GM13976 (cell line): ENCODE measurements at places on chromosomes 11 and 22.
A peak's percentile ranks its signal among the peaks of the same experiment; 100 is the strongest.

DNA sequence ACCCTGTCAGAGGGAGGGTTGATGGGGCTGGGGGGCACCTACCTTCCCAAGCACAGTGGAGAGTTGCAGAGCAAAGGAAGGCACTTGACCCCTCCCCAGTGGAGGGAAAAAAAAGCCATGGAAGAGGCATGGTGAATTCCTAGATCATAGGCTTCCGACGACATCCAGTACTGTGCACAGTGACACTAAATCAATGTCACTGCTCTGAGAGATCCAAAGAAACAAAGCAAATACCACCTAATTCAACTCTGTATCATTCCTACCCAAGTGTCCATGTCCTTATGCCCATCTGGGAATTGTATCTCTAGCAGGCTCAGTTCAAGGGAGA is 344.2 kb upstream of the NCAM1 start:
- no peak for DNase-seq

- no peak for DNase-seq
Observed at GRCh38 chr11:68352591-68352990, 40.2 kb downstream of the LRP5 start.

- DNase-seq: peak; percentile 56
Observed at GRCh38 chr11:68214173-68215086, 1.3 kb upstream of the KMT5B start.

DNA sequence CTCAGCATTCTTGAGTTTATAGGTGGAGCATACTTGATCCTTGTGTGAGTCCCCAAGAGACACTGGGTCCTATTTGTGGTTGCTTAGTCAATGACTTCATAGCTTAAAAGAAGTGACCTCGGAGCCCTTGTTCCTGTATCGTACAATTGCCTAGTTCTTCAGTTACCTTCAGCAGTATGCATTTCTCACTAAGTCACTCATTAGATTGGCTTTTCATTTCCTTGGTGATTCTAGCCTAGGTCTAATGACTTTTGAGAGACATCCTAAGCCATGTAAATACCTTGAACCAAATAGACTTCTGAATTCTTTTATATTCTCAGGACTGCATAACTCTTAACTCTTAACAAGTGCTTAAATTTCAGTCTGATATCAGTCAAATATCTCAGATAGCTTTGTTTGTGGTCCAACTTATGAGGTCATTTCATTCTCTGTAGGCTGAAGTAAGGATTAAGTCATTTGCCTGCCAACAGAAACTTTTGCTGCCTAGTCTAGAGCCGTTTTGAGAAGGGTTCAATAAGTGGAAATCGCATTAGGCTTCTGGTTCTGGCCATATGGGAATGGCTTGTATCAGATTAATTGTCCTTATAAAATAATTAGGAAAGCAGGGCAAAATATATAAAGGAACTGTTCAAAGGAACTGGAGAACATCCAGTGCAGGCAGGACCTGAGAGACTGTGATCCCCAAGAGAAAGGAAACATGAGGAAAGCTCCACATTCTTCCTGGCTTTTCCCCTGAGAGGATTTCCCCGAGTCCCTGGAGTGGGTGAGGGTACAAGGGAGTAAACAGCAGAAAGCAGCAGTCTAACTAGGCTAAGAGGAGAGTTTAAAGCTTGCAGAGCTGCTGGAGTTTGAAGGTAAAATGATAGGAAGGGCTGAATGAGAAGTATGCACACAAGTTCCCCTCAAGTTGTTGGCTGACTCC is 39.9 kb downstream of the TRAF6 start:
- DNase-seq: no peak

- no peak for DNase-seq
Observed at GRCh38 chr11:93236741-93237675, 39.2 kb upstream of the SLC36A4 start.

DNA sequence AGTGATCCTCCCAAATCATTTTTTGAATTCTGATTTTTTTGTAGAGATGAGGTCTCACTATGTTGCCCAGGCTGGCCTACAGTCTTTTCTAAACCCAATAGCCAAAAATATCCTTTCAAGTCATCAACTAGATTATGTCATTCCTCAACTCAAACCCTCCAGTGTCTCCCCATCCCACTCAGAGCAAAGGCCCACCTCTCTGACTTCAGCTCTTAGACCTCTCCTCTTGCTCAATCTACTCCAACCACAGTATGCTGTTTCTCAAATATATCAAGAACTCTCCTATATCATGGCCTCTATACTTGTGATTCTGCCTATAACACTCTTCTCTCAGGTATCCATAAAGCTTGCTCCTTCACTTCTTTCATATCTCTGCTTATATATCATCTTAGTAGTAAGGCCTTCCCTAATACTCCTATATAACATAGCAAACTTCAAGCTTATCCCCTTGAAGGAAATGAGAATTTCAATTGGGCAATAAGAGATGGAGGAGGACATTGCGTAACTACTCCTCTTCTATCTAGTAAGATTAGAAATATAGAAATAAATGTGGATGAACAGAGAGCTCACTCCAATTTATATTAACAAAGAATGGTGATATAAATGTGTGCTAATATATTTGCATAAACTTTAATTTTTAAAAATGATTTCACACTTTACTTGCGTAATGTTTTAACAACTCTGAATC is 24.5 kb downstream of the DLG2 start:
- DNase-seq: no peak

DNA sequence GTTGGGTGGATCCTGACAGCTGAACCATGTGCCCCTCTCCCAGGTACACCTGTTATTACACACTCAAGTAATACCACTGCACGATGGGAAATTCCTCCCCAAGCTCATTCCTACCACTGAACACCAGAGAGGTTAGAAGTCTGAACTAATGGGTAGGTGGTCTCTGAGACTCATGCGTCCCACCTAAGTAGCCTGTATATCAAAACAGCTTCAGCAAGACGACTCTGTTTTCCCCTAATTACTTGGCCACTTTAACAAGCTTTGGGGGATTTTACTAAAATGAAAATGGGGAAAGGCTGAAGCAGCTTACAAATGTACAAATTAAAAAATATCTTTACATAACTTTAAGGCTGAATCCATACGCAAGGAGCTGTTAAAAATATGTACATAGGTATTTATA is 29.4 kb downstream of the LGR4 start:
- no peak for DNase-seq

GRCh38 chr11:69414773-69415187 is 66.7 kb upstream of the LINC01488 start:
- no peak for DNase-seq

DNA sequence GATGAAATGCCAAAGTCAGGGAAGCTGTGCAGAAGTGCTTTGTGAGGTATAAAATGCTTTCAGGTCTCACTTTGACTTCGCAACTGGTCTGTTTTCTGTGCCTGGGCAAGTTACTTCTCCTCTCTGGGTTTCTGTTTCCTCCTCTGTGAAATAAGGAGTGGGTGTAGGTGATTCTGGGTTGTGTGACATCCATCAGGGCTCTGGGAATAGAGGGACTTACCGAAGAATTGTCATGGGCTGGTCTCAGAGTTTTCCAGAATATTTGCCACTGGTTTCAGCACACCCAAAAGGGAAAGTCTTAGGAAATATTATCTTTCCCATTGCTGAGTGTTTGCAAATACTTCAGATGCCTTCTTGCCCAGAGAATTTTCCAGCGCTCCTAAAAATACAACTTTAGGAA is 118.4 kb downstream of the KIAA1671 start:
- no peak for DNase-seq

GRCh38 chr22:39178206-39179111 is 26.0 kb upstream of the CBX7 start:
- no peak for DNase-seq

DNA sequence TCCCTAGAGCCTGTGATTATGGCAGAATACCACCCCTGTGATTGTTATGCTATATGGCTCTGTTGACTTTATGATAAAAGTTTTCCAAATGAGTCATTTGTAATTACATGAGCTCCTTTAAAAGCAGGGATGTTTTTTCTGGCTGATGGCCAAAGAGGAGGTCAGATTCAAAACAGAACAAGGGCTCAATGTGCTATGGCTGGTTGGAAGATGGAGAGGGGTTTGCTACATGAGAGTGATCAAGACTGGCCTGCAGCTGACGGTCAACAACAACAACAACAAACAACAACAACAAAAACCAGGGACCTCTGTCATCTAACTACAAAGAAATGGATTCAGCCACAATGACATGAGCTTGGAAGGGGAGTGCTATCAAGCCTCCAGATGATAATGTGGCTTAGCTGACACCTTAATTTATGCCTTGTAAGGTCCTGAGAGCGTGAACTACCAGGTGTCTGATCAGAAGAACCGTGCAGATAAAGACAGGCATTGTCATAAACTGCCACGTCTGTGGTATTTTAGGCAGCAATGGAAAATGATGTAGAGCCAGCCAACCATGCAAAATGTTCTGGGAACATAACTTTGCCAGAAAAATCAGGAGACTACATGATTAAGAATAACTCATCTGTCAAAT is 47.2 kb downstream of the PIWIL3 start:
- no peak for DNase-seq

DNA sequence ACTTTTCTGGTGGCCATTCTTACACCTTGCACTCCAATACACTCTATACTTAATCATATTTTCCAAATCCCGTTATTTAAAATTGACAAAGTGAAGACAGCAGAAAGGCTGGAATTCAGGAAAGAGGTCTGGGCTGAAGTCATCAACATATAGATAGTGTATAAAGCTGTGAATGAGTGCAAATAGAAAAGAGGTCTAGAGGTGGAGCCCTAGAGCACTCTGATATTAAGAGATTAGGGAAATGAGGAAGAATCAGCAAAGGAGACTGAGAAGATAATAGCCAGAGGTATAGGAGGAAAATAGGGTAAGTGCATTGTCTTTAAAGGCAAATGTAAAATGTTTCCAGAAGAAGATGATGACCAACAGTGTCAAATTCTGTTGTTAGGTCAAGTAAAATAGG is 7.9 kb downstream of the CTR9 start:
- no peak for DNase-seq

- no peak for DNase-seq
Observed at GRCh38 chr11:74504100-74504691, 10.7 kb upstream of the LIPT2 start.

DNA sequence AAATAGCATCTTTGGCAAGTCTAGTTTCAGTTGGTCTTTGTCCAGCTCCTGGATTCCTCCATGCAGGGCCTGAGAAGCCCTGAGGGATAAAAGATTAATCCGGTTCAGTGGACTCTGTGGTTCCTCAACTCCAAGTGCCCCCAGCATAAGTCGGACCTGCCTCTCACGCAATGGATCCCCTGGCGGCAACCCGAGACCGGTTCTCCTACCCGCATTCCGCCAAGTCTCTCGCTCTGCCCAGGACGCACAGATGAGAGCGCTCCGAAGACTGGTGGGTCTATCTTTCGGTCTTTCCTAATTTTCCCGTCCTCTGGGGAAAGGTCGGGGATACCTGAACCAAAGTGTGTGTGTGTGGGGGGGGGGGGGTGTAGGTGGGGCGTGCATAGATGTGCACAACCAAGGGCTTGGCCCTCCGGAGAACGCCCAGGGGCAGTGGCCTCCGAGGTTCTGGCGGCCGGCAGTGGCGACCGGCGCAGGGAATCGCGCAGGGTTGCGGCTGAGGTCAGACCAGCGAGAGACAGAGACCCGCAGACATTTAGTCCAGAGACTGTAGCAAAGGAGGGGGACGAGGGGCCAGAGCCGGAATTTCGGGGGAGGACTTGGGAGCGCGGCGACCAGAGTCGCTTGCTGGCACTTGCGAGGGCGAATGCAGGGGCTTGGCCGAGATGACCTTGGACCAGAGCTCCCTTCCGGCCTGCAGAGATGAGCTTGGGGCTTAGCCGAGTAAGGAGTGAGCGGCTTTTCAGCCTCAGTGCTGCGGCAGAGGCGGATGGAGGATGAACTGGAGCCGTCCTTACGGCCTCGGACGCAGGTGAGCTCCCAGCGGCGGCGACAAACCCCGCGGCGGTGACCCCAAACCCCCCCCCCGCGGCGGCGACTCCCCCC is 712 bp upstream of the SLC2A11 start:
- no peak for DNase-seq

DNA sequence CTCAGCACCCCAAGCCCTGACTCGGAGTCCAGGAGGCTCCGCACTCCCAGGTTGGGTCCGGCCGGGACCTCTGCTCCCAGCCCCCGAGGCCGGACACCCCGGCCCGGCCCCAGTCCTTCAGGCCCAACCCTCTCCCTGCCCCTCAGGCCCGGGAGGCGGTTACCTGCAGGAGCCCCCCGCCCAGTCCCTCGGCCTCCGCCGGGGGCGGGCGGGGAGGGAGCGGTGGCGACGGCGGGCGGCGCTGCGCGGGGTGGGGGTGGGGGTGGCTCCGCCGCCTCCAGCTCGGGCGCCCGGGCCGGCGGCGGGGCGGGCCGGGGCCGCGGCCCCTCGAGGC is 310 bp downstream of the TCF20 start:
- DNase-seq: no peak

DNA sequence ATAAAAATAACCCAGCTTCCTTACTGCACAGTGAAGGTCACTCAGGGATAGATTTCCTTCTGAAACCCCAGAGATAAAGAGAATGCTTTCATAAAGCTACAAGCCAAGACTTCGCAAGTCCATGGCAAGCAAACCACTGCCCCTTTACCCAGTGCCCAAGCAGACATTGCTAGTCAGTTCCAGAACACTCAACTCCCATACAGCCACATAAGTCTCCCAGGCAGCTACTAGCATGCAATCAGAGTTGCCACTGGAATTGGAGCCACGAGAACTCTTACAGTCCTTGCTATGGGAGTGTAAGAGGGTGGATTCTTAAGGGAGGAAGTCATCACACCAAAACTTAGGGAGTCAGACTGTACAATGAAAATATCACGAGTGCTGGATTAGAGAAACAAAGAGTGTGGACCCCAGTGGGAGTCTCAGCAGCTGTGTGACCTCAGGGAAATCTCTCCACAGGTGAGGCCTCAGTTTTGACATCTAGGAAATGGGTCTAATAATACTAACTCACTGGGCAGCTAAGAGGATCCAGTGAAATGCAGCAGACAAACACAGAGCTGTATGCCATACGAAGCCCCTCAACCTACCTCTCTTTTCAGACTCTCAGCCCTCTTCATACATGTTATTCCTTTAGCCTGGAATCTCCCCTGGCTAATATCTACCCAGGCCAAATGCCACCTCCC is 526.6 kb downstream of the MN1 start:
- DNase-seq: no peak

DNA sequence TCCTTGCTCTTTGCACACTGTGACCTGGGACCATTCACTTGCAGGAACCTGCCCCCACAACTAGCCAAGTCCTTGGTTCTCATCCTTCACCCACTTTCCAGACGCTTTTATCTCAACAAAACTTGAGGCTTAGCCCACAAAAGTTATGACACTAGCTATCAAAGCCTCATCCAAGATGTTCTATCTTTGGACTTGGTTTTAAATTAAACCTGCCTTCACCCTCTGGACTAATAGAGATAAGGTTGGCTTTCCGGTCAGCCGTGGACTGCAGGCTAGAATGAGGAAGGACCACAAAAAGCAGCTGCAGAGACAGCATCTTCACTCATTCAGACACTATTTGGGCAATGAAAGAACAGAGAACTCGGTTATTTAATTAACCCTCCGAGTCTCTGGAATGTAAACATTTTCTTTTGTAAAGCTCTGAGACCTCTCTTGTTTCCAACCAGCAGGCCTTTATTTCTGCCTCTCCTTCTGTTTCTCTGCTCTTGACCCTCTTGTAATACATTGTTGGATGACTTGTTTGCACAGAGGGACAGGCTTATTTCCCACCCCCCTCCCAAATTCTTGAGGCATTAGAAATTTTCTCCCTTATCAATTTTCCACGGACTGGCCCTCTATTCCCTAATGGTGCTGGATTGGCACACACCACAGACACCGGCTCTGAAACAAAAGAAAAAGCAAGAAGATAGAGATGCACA is 41.4 kb downstream of the ARL14EP start:
- DNase-seq: no peak

GRCh38 chr11:92391364-92391763 is 166.7 kb downstream of the FAT3 start:
- no peak for DNase-seq
